GM12878 (cell line): ENCODE measurements at places on chromosomes 2 and 18. TPM values are rescaled to one million over a fixed set of nuclear protein-coding genes. Genes with fewer than 3 reads are reported as not detected.

DNA sequence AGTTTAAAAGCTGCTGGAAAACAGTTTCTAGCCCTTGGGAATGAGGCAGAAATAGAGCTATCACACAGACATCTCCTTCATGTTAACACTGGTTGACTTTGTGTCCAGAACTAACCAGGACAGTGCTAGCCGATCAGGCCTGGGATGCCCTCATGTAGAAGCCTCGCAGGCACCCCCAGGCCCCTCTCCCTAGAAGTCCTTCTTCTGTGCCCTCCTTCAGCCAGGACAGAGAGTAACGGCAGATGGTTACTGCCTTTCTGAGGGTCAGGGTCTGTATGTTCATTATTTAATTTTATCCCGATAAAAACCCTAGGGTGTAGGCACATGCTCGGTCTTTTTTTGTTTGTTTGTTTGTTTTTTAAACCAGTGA is 10.7 kb upstream of the RPL31 start:
- DNase-seq = no peak

- DNase-seq = no peak
Measured at GRCh38 chr2:170360546-170361089, 182.7 kb downstream of the MYO3B start.

GRCh38 chr2:42897358-42897757 is 105.0 kb upstream of the HAAO start:
- no peak for DNase-seq

- no peak for DNase-seq
Measured at GRCh38 chr18:21069468-21069867, 42.1 kb downstream of the ROCK1 start.

DNA sequence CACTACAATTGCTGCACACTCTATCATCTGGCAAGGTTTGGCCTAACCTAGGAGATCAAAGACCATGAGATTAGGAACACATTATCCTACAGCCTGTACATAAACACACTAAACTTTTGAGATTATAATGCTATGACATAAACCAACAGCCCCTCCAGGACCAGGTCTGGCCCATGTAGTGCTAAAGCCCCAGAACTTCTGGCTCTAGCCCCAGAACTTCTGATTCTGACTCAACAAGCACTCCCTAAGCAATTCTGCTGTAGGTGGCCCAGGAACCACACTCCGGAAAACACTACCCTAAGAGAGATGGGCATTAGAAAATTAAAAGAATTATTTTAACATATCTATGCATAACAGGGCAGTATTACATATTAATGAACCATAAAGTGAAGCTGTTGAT is 369.5 kb upstream of the LYPD1 start:
- no peak for DNase-seq

- no peak for DNase-seq
Measured at GRCh38 chr2:188187726-188188125, 103.9 kb upstream of the GULP1 start.

GRCh38 chr2:109254174-109254904 is 125.3 kb downstream of the SH3RF3 start:
- peak; percentile 94 for DNase-seq

DNA sequence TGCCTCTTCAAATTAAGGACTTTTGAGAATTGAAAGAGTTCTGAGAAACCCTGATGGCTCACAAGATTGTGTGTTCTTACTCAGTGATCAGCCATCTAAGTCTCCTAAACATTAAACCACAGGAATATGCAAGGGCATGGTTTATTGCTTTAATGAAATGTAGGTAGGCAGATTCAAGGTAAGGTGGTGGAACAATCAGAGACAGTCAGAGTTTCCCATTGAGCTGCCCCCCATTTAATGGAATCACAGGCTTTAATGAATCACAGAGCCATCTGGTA is 107.8 kb upstream of the LRATD1 start:
- DNase-seq = no peak

DNA sequence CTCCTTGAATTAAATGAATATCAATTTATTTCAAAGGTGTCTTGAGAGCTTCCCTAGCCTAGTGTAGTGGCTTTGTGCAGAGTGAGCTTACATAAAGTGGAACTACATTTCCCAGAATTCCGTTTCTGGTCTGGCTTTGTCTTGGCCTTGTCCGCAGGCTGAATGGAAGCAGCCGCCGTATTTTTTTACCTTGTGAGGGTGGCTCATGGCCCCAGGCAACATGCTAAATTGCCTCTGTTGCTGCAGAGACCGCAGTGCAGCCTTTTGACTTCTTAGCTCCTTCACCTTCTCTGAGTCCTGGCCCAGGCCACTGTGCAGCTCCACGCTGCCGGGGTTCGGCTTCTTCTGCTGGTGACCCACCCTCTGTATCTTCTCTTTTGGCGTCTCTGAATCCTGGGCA is 114.8 kb upstream of the SLC38A11 start:
- no peak for DNase-seq

DNA sequence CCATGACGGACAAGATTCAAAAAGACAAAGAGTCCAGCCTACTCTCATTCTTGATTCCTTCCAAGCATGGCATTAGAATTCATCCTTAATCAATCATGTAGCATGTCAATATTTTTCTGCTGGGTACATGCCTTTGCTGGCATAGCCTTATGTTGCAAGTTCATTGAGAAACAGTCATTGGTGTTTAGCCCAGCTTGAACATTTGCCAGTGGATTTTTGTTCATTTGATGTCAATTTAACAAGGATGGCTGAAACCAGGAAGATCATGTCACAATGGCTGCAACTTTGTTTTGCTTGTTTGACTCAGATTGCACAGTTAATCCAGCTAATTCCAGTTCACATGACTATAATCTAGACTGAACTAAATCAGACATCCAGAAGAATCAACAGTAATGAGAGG is 1132.2 kb downstream of the LRP1B start:
- no peak for DNase-seq

- no peak for DNase-seq
Measured at GRCh38 chr18:63315876-63316275, 3.7 kb downstream of the BCL2 start.

DNA sequence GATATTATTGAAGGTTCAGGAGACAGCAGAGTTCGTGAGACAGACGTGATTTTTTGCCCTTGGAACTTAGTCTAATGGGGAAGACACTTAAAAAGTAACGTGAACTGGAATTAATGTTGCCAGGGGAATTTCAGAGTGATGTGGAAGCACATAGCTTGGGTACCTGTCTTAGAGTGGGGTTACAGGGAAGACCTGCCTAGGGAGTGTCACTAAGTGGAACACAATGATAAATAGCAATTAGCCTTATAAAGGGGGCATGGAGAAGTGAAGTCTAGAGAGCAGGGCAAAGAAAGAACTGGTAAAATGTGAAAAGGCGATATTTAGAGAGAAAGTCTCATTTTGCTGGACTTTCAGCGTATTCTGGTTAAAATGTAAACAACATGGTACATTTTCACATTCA is 306.0 kb upstream of the TCF4 start:
- DNase-seq = no peak

DNA sequence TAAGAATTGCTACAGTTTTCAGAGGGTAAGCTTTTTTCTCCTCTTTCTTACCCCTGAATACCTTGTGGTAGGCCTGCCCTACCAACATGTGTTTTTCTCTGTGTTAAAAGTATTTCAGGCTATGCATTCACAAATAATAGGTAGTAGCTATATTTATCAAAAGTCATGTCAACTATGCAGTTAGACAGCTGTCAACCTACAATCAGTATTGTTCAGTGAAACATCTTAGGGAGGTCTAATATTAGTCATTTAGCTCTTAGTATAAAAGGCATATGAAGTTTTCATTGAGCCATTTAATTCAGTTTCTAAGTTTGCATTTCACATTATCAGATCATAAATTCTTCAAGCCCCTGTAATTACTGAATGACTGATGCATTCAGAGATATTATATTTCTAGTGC is 36.7 kb downstream of the XIRP2 start:
- no peak for DNase-seq

GRCh38 chr2:12478151-12479064 is 238.3 kb upstream of the TRIB2 start:
- DNase-seq = no peak

GRCh38 chr2:127516041-127516762 is 10.1 kb downstream of the IWS1 start:
- no peak for DNase-seq

- DNase-seq = no peak
Measured at GRCh38 chr2:20333738-20334137, 16.9 kb downstream of the PUM2 start.

DNA sequence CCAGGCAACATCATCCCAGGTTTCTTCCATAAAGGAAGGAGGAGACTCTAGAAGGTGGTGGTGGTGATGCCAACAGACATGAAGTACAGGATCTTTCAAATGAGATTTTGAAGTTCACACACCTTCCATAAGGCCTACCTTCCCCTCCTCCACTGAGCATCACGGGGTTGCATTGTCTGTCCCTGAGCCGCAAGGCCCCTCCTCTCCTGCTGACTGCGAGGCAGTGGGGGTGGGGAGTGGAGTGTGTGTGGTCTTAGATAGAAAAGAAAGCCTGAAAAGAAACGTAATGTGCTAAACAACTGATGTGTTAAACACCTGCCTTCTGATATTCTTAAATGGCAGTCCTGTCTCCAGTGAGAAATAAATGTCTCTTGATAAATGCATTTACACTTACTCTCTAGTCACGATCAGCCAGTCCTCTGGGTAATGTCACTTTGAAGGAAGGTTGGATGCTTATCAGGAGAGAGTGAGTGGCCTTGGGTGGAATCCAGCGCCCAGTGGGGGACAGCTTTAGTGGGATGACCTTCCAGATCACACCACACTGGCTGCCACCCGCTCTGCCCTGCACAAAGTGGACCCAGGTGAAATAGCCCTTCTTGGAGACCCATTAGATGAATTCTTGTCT is 5.5 kb upstream of the SCYGR5 start:
- no peak for DNase-seq

DNA sequence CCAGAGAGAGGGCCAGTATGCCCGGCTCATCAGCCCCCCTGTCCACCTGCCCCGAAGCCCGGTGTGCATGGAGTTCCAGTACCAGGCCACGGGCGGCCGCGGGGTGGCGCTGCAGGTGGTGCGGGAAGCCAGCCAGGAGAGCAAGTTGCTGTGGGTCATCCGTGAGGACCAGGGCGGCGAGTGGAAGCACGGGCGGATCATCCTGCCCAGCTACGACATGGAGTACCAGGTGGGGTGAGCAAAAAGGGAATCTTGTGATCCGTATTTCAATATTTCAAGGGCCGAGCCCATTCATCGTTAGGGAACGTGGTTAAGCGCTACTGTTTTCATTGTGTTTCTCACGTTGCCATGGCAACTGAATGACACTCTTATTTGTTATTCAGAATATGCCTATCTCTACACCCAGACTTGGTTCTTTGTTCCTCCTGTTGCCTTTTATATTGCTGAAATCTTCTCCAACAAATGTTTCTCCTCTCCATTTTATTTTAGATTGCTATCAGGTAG is 81.5 kb downstream of the NRP2 start:
- no peak for DNase-seq

DNA sequence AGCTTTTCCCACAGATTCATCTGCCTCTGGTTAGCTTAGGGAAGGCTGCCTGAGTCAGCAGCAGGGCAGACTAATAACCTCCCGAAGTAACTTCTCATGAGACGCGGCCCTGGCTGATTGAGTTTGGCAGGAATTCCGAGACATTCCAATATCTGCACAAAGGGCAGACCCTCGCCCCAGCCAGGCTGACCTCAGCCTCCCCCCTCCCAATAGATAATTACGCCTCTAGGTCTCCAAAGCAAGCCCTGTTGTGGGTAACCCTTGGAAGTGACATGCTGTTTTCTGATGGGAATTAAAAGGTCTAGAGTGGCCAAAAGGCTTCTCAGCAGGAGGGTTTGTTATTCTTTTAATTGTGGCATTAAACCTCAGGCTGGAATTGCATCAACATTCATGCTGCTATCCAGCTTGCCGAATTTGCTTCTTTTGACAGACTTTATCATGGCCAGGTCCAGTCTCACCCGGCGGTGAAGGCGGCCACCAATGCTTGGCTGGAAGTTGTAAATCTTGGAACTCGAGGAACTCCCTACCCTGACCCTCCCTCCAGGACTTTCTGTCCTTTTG is 98.0 kb upstream of the SLC14A2 start:
- DNase-seq = no peak

DNA sequence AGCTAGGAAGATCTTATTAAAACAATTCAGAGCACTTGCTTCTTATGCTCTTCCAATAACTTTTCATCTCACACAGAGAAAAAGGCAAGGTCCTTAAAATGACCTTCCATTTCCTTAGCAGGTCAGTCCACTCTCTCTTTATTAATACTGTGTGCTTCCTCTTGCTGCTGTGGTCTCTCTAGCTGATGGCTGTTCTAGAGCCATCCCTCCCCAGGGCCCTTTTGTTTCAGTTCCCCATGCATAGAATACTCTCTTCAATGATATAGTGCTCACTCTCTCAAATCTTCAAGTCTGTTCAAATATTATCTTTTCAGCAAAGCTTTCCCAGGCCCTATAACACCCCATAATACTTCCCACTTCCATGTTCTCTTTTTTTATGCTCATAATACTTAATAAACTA is 469.3 kb downstream of the METTL4 start:
- DNase-seq = no peak

DNA sequence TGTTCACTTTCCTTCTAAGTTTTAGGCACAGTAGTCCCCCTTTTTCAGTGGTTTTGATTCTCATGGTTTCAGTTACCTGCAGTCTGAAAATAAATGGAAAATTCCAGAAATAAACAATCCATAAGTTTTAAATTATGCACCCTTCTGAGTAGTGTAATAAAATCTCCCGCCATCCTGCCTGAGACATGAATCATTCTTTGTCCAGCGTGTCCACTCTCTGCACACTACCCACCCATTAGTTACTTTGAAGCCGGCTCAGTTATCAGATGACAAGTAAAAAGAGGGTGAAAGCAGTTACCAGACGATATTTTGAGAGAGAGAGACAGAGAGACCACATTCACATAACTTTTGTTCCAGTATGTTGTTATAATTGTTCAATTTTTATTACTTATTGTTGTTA is 400.5 kb downstream of the TMX3 start:
- DNase-seq = no peak

DNA sequence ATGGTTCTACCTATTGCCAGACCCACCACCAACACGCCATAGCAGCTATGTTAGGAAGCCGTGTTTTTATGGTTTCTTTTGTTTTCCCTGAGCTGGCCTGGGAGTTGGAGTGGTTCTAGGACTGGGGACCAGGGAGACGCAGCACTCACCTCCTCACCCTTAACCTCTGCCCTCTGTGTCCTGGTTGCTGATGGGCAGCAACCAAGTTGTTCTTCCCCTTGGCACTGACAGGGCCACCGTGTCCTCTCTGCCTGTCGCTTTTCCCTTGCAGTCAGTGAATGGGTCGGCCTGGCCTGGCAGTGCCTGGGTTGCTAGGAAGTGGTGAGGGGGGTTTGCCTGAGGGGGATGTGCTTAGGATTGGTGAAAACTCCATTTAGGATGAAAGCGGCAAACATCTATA is 197.1 kb upstream of the GATA6 start:
- DNase-seq = no peak

GRCh38 chr2:237494066-237494465 is 7.0 kb downstream of the MLPH start:
- no peak for DNase-seq

The RGPD3 gene
- 0.08 and 0.21 TPM in 2 replicates for total RNA-seq

The TIGD1 gene
- 4.6 and 5.3 TPM in 2 replicates for total RNA-seq

The RAB3GAP1 gene
- 24.9 and 25.2 TPM in 2 replicates for total RNA-seq

The RAB17 gene
- 1.1 TPM in 2 replicates for total RNA-seq

The NDUFV2 gene
- total RNA-seq = 254 and 267 TPM in 2 replicates

The GULP1 gene
- total RNA-seq = 0.13 TPM in 1 of 2 replicates, not detected in the other

The C1GALT1C1L gene
- total RNA-seq = not detected in 2 replicates

The DARS1 gene
- total RNA-seq = 102 and 105 TPM in 2 replicates

The CAVIN2 gene
- total RNA-seq = 0.11 TPM in 1 of 2 replicates, not detected in the other

The ROCK2 gene
- total RNA-seq = 16.3 and 19.3 TPM in 2 replicates
